Muscle of leg (tissue), 16 donors: ENCODE measurements at places on chromosomes 6 and 20. TPM values are rescaled to one million over a fixed set of nuclear protein-coding genes. Genes with fewer than 3 reads are reported as not detected.

DNA sequence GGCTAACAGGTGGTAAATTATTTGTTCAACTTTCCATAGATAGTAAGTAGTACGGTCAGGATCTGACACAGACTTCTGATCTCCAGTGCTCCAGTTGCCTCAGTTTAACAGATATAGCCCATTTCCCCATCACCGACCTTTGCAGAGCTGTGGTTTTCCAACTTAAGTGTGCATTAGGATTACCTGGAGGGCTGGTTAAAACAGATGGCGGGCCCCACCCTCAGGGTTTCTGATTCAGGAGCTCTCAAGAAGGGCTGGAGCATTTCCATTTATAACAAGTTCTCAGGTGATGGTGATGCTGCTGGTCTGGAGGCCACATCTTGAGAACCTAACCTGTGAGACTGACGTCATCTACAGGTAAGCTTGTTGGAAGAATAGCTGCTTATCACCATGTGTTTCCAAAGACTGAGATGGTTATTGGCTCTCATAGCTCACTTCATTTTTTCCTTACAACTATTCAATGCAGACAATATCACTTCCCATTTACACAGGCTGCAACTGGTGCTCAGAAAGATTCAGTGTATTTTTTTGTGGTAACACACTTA, 360.1 kb upstream of the CHD6 start:
- no peak overlapping the region for H3K27ac ChIP-seq
- H3K36me3 ChIP-seq, result no peaks in the 10 kb centered on the region
- no peak overlapping the region for H3K4me3 ChIP-seq
- H3K4me1 ChIP-seq, result no peaks in the 10 kb centered on the region
- DNase-seq, result no peak

WFDC10A gene
- not detected for total RNA-seq

NKAIN4 gene
- 28.5 TPM for total RNA-seq

DNA sequence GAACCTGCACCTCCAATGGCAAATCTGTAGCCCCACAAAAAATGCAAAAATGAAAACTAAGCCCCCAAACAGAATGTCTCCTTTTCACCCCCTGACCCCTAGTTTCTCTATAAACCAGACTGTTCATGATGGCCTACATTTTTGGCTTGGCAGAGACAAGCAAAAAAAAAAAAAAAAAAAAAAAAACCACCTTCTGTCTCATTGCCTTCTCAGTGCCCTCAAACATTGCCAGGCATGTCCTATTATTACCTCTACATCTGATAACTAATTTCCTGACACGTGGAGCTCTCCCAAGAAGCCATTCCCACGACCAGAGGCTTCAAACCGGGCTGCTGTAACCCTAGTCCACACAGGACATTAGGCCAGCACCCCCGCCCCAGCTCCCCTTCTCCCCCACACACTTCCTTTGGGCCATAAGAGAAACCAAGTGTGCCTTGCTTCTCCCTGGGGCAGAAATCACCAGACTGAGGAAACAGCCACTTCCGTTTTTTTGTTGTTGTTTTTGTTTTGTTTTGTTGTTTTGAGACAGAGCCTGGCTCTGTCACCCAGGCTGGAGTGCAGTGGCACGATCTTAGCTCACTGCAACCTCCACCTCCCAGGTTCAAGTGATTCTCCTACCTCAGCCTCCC, 65.4 kb downstream of the GPR6 start:
- H3K36me3 ChIP-seq, result no peaks in the 10 kb centered on the region
- H3K27me3 ChIP-seq, result no peaks in the 10 kb centered on the region
- H3K4me1 ChIP-seq, result peaks cover 5% of the 10 kb centered on the region
- H3K27ac ChIP-seq, result no peak overlapping the region

TNFRSF6B gene
- 1.6 TPM for total RNA-seq

GRCh38 chr6:89260310-89260709, 43.2 kb upstream of the GABRR1 start:
- peak; percentile 7 for DNase-seq
- H3K4me3 ChIP-seq, result no peak overlapping the region
- H3K27me3 ChIP-seq, result no peaks in the 10 kb centered on the region
- no peaks in the 10 kb centered on the region for H3K36me3 ChIP-seq
- peaks cover 7% of the 10 kb centered on the region for H3K4me1 ChIP-seq

DNA sequence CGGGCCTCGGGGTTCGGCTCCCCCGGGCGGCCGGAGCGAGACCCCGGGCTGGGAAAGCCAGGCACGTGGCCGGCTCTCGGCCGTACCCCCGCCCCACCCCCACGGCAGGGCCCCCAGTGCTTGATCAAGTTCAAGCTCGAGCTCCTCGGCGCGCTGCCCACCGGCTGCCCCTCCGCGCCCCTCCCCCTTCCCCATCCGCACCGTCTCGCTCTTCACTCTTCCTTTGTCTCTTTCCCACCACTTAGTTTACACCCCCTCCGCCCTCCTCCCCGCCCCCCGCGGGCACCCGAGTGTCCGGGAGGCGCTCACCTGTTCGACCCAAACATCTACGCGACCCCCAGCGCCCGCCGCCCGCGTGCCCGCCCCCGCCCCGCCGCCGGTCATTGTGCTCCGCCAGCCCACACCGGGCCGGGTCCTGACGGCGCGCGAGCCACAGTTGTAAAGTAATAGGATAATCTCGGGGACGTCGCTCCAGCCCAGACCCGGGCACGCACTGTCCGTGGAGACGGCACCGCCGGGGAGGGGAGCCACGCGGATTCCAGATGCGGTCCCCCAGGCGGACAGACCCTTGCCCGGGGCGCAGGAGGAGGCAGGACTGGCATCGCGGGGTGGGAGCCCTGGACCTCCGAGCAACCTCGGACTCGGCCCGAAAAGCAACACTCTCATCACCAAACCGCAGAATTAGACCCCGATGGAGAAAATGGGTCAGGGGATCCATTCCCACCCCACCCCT, 100.7 kb downstream of the NOL4L start:
- peaks cover 5% of the 10 kb centered on the region for H3K36me3 ChIP-seq
- H3K27ac ChIP-seq, result peak overlapping the region; percentile 94
- H3K27me3 ChIP-seq, result no peaks in the 10 kb centered on the region
- peak overlapping the region; percentile 82 for H3K4me3 ChIP-seq
- peaks cover 41% of the 10 kb centered on the region for H3K4me1 ChIP-seq

DNA sequence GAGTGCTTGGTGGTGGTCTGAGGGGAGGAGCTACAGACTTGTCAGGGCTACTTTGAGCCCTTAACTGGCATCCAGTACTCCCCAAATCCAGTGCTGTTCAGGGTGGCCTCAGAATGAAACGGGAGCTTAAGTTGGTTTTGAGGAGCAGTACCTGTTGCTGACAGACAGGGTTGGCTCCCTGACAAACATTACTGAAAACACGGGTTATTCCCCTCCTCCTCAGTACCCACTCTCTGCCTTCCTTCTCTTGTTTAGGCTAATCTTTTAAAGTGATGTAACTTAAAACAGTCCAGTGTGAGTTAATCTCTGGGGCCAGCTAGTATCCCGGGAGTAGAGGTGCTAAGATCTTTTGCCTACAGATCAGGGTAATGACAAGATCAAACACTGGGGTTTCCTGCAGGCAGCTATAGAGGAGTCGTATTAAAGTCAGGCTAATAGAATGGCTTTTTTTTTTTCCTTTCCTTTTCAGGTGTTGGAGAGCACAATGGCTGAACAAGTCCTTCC, 3.7 kb downstream of the TNFAIP3 start:
- H3K27me3 ChIP-seq, result no peaks in the 10 kb centered on the region
- peaks cover 20% of the 10 kb centered on the region for H3K36me3 ChIP-seq
- H3K4me1 ChIP-seq, result peaks cover 16% of the 10 kb centered on the region
- no peak overlapping the region for H3K4me3 ChIP-seq
- no peak overlapping the region for H3K27ac ChIP-seq
- no peak for DNase-seq

DNA sequence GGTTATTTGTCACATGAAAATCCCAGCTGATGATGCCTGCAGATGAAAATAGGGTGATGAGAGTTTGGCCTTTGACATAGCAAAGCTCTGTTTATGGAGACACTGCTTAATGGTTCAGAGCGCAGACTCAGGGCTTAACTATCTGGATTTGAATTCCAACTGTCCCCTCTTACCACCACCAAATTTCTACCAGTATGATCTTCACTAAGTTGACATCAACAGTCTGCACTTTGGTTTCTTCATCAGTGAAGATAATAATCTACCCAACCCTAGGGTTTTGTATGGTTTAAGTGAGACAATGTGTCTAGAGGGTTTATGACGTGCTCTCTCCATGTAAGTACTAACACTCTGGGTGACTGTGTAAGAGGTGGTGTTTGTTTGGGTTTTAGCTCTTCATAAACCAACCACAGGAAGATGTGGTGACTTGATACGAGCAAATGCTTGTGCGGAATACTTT, 151.4 kb upstream of the TNFAIP3 start:
- peaks cover 2% of the 10 kb centered on the region for H3K4me1 ChIP-seq
- no peak overlapping the region for H3K27ac ChIP-seq
- no peaks in the 10 kb centered on the region for H3K36me3 ChIP-seq
- H3K27me3 ChIP-seq, result no peaks in the 10 kb centered on the region

DNA sequence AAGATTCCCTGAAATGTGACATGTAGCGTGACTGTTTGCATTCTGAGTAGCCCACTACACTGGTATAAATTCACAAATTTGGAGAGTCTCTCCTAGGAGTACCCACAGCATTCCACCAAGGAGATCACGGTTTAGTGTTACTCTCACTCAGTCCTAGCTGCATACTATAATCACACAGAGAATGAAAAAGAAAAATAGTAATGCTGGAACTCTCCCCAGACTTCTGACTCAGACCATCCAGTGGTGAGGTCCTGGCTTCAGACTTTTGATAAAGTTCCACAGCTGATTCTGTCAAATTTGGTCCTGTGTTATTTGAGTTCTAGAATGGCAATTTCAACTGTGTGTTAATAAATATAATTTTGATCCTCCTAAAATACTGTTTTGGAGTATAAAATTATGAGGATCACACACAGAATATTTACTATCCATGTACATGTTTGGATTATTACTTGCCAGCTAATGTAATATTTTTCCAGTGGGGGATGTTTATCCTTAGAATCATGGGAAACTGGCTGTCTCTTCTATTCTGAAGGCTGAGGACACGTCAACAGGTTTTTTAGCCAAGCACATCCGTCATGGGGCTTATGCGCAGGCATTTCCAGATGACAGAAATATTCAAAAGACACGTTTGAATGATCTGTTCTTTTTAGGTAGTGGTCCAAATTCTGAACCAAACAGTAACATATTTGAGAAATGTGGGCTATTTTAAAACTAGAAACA, 5.1 kb upstream of the KIAA0408 start:
- H3K27me3 ChIP-seq, result no peaks in the 10 kb centered on the region
- peak overlapping the region; percentile 79 for H3K27ac ChIP-seq
- no peaks in the 10 kb centered on the region for H3K36me3 ChIP-seq
- H3K4me1 ChIP-seq, result peaks cover 10% of the 10 kb centered on the region
- peak; percentile 95 for DNase-seq

SMLR1 gene
- total RNA-seq, result not detected

- H3K27ac ChIP-seq, result no peak overlapping the region
- no peaks in the 10 kb centered on the region for H3K4me1 ChIP-seq
- DNase-seq, result no peak
These were observed 56.7 kb upstream of the SGK1 start for GRCh38 chr6:134374491-134375219.

DNA sequence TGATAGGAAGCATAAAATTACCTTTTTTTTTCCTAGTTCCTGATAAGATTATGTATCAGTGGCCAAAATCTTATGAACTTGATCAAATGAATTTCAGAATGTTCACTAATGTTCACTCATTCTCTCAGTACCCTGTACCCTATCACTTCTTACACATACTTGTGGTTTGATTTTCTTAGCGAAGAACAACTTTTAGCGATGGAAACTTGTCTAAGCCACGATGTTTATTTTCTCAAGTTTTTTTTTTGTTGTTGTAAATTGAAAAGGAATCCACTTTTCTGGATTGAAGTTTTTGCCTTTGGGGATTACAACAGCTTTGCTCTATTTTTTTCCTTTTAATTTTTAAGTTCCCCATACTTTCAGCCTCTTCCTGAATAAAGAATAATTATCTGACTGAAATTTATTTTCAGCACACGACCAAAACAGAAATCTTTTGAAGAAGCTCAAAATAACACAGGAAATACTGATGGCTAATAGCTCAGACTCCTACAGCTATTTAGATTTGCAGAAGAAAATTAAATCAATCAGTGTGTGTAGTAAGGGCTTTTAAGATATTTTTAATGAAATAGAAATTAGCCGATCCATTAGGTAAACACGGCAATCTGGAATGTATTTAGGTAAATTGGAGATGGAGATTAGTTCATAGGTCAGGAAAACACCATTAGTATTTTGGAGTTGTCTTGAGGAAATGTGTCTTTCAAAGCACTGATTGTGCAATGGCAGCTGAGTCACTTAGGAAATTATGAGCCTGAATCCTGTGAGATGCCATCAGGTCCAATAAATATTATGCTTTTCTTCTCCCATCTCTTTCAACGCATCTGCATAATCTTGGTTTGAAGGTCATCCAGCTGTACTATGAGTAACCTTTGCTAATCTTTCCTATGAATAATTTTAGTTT, 217.5 kb downstream of the GJA1 start:
- H3K4me1 ChIP-seq, result no peaks in the 10 kb centered on the region
- H3K27me3 ChIP-seq, result no peaks in the 10 kb centered on the region
- H3K4me3 ChIP-seq, result no peak overlapping the region
- no peaks in the 10 kb centered on the region for H3K36me3 ChIP-seq
- peak overlapping the region; percentile 38 for H3K27ac ChIP-seq

ZC2HC1B gene
- total RNA-seq, result 0.53 TPM

- H3K4me1 ChIP-seq, result no peaks in the 10 kb centered on the region
- H3K27me3 ChIP-seq, result peaks cover 2% of the 10 kb centered on the region
- no peaks in the 10 kb centered on the region for H3K36me3 ChIP-seq
- no peak for DNase-seq
- no peak overlapping the region for H3K27ac ChIP-seq
- H3K4me3 ChIP-seq, result no peak overlapping the region
These were observed 60.3 kb downstream of the ERMARD start for GRCh38 chr6:169811521-169812256.

GRCh38 chr6:154433477-154434241, 76.8 kb downstream of the CNKSR3 start:
- peaks cover 14% of the 10 kb centered on the region for H3K36me3 ChIP-seq
- no peaks in the 10 kb centered on the region for H3K27me3 ChIP-seq
- no peak overlapping the region for H3K4me3 ChIP-seq
- H3K4me1 ChIP-seq, result peaks cover 15% of the 10 kb centered on the region

GRCh38 chr6:134979142-134979541, 29.2 kb upstream of the ALDH8A1 start:
- H3K27me3 ChIP-seq, result no peaks in the 10 kb centered on the region
- no peaks in the 10 kb centered on the region for H3K4me1 ChIP-seq
- H3K36me3 ChIP-seq, result peaks cover 18% of the 10 kb centered on the region
- no peak overlapping the region for H3K4me3 ChIP-seq
- DNase-seq, result no peak

DNA sequence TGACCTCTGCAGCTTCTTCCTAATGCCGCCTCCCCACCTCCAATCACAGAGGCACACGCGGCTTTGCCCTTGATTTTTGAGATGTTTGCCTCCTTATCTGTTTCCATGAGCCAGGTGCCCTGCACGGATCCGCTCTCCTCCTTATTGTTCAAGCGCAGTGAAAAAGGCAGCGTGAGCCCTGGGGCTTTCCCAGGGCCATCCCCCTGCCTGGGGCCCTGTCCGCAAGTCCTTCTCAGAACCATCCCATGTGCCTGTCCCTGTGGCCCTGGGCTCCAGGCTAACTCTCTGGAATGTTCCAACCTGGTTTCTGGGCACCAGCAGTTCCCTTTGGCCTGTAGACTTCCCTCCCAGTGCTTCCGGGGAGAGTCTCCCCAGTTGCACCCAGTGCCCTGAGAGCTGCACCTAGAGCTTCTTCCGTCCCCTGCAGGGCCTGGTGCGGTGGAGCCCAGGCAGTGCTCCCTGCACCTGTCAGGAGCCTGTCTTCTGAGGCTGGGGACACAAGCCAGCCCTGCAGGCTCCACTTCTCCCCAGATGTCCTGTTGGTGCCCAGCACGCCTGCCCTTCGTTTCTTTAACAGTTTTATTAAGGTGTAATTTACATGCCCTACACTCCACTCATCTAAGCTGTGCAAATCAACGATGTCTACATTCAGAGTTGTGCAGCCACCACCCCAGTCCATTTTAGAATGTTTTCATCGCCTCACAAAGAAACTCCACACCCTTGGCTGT, 330.3 kb downstream of the CDH4 start:
- H3K4me3 ChIP-seq, result no peak overlapping the region
- no peaks in the 10 kb centered on the region for H3K4me1 ChIP-seq
- DNase-seq, result no peak
- H3K27ac ChIP-seq, result no peak overlapping the region
